Thoracic aorta (tissue), 2 donors: ENCODE measurements at places on chromosomes 7 and 10. TPM values are rescaled to one million over a fixed set of nuclear protein-coding genes. Genes with fewer than 3 reads are reported as not detected.

DNA sequence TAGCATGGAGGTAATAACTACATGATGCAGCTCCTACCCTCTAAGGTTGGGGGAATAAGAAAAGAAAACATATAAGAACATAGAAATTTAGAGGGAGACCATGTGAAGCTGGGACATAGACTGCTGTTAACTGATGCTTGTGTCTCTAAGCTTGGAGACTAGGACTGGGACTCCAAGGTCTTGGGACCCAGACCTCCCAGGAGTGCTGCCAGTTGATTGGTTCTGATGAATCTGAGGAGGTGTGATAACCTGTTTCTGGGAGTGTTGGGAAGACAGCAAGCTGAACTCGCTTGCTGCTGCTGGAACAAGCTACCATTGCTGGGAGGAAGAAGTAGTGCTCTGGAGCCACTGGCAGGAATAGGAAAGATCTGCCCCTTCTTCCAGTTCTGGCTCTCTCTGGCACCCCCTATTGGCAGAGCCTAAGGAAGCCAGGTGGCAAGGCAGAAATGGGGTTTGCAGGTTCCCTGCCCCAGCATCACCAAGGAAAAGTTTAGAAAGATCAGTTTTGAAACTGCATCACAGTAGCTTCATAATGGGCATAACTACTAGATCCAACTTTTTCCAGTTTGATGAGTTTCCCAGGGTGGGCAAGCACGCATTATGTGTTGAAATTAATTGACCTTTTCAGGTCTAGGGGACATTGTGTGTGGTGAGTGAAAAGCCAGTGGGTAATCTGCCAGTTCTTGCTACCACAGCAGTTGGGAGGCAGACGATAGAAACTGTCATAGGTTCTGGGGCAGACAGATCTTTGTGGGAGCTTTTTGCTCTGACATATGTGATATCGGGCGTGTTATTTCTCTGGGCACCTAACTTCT lies 140.7 kb downstream of the SND1 start:
- no peak overlapping the region for H3K27ac ChIP-seq
- peaks cover 3% of the 10 kb centered on the region for H3K4me1 ChIP-seq
- no peak for DNase-seq

DNA sequence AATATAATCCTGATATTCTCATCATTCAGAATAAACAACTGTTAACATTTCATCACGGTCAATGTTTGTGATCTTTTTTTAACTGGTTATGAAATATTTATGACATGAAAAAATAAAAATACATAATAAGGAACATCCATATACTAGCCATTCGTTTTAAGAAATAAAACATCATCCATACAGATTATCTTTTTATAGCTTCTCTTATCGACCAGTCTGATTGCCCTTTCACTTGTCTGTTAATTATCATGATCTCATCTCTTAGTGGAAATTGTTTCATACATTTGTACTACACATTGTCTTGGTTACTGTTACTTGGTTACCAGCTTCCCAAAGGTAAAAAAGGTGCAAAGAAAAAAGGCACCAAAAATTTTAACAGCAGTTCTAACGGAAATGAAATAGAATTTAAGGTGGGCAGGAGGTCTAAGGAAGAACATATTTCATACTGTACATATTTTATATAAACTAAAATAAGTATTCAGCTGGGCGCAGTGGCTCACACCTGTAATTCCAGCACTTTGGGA lies 8.4 kb downstream of the ARHGAP21 start:
- H3K36me3 ChIP-seq, result no peaks in the 10 kb centered on the region
- no peaks in the 10 kb centered on the region for H3K27me3 ChIP-seq
- H3K27ac ChIP-seq, result no peak overlapping the region
- DNase-seq, result no peak

- H3K36me3 ChIP-seq, result no peaks in the 10 kb centered on the region
- DNase-seq, result no peak
- H3K4me1 ChIP-seq, result peaks cover 16% of the 10 kb centered on the region
- no peak overlapping the region for H3K27ac ChIP-seq
- H3K4me3 ChIP-seq, result no peak overlapping the region
These were observed 83.3 kb downstream of the PLXNA4 start for GRCh38 chr7:132492823-132493445.

DNA sequence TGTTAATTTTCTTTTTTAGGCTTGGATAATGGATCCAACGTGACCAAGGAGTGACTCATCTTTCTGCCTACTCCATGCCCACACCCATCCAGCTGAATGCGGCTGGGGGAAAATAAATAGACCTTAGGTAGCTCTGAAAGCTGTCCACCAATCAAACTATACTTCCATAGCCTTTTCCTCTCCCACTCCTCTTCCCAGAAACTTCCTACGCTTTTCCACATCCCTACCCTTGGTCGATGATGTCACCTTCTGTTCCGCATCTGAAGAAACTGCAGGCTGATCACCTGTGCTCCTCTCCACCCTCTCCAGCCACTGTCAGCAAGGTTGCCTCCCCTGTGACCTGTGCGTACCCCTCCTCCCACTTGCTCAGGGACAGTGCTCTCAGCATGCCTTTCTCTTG lies 359.8 kb upstream of the KLF6 start:
- H3K36me3 ChIP-seq, result no peaks in the 10 kb centered on the region
- H3K4me3 ChIP-seq, result no peak overlapping the region
- H3K4me1 ChIP-seq, result no peaks in the 10 kb centered on the region
- H3K27me3 ChIP-seq, result no peaks in the 10 kb centered on the region
- no peak overlapping the region for H3K27ac ChIP-seq

DNA sequence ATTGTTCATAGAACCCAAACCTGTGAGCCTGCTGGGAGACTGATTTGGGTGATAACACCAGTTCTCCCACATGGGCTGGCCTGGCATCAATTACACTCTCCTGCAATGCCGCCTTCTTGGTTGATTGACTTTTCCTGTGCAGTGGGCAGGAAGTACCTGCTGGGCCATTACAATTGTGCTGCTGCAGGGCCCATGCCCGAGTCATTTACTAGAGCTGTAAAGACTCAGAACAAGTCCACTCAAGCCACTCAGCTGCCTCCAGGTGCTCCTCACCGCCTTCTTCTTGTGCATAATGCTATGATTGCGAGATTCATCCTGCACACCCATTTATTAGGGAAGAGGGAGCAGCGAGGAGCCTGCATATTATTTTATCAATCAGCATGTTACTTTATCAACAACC lies 264.0 kb downstream of the TCERG1L start:
- no peak for DNase-seq
- H3K4me1 ChIP-seq, result no peaks in the 10 kb centered on the region
- no peaks in the 10 kb centered on the region for H3K27me3 ChIP-seq
- H3K27ac ChIP-seq, result no peak overlapping the region
- no peak overlapping the region for H3K4me3 ChIP-seq
- no peaks in the 10 kb centered on the region for H3K36me3 ChIP-seq

DNA sequence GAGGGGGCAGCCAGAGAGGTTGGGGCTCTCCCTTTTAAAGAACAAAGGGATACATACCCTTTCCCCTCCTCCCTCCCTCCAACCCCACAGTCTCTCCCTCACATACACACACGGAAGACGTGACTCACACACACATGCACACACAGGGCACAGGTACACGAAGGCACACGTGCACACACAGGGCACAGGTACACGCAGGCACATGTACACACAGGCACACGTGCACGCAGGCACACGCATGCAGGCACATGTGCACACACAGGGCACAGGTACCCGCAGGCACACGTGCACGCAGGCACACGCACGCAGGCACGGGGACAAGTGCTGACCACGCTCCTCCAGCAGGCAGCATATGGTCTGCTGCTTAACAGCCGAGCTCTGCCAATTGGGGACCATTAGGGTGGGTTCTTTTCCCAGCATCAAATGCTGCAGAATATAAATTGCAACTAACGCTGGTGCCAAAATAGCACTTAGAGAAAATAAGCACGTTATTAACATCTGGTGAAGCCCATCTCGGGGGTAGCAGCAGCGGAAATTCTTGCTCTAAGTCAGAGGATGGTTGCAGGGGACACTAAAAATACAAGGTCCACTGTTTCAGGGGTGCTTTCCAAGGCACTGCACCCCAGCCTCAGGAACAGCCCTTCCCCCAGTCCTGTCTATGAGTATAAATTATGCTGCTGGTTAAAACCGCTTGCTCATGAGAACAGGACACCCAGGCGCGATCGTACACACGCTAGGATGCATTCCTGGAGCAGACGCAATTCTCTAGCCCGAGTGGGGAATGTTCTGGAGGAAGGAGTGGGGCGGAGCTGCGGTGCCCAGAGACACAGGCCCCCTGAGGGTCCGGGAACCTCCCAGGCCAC lies 55.2 kb upstream of the TNRC18 start:
- H3K27ac ChIP-seq, result no peak overlapping the region
- DNase-seq, result no peak
- no peaks in the 10 kb centered on the region for H3K36me3 ChIP-seq
- H3K4me3 ChIP-seq, result peak overlapping the region; percentile 66
- H3K4me1 ChIP-seq, result no peaks in the 10 kb centered on the region
- H3K27me3 ChIP-seq, result no peaks in the 10 kb centered on the region

DNA sequence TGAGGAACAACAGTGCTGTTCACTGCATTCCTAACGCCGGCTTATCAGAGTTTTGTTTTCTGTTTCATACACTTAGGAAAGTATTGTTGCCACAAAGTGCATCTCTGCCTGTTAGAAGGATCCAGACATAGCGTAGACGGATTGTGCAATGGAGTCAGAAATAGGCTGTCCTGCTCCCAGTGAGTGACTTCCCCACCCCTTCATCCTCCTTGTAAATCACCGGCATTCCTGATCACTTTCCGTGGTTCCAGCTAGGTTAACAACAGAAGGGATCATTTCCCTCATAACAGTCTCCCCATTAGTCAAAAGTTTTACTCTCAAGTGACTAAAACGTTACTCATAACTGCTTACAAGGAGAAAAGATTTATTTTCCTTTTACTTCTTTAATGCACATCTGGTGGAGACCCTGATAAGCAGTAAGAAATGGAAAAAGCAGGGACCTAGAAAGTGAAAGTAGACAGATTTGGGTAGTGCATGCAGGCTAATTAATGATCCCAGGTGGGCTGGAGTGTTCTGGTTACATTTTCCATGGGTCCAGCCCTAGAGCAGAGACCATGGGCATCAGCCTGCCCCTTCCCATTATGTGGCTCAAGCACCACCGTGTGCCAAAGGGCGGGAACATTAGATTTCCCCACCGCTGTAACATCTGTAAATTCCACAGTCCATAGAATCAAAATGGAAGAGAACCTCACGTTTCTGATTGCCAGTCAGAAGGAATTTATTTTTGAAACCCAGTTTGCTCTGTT lies 395.1 kb upstream of the GALNT17 start:
- peaks cover 65% of the 10 kb centered on the region for H3K4me1 ChIP-seq
- H3K27me3 ChIP-seq, result no peaks in the 10 kb centered on the region
- H3K27ac ChIP-seq, result no peak overlapping the region
- no peaks in the 10 kb centered on the region for H3K36me3 ChIP-seq
- no peak for DNase-seq
- H3K4me3 ChIP-seq, result peak overlapping the region; percentile 51

GRCh38 chr7:166338-167060 lies 25.9 kb upstream of the FAM20C start:
- no peak overlapping the region for H3K4me3 ChIP-seq
- H3K27me3 ChIP-seq, result no peaks in the 10 kb centered on the region
- H3K27ac ChIP-seq, result no peak overlapping the region
- no peak for DNase-seq
- no peaks in the 10 kb centered on the region for H3K36me3 ChIP-seq

GRCh38 chr10:7487528-7487927 lies 76.7 kb upstream of the SFMBT2 start:
- no peaks in the 10 kb centered on the region for H3K36me3 ChIP-seq
- no peak for DNase-seq
- H3K27me3 ChIP-seq, result no peaks in the 10 kb centered on the region

DNA sequence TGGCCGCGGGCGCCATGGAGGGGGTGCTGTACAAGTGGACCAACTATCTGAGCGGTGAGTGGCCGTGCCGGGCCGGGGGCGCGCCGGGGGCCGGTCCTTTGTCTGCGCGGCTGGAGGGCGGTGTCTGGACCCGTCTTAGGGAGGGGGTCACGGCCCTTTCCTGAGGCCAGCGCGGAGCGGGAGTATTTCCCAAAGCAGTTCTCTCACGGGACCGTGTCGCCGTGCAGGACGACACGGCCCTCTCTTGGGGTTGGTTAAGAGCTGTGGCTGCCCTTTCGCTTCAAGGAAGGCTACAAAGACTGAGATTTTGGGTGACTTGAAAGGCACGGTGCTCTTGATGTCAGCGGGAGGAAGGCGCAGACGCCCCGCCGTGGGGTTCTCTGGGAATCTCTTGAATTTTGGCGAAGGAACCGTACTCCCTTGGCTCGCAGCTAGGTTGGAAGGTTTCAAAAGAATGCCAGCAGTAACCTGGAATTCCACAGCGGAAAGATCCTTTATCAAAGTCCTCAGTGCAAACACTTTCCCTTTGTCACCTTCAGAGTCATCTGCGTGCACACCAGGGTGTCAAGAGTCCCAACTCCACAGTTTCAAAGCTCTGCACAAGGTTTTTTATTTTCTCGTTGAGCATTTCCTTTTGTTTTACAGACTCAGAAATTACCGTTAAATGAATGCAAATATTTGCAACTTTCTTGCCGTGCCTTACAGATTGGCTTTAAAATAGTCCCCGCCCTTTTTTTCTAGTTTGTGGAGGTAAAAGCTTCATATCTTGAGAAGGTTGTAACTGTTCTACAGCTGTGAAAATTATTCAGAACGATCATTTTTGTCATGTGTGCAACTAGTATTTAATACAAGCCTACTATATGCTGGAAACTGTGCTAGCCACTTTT lies 780 bp downstream of the PLEKHA8 start:
- no peaks in the 10 kb centered on the region for H3K36me3 ChIP-seq
- H3K27ac ChIP-seq, result peak overlapping the region; percentile 62
- H3K4me3 ChIP-seq, result peak overlapping the region; percentile 95

GRCh38 chr7:150998341-150998740 lies 7.5 kb downstream of the NOS3 start:
- H3K36me3 ChIP-seq, result no peaks in the 10 kb centered on the region
- H3K4me3 ChIP-seq, result no peak overlapping the region
- no peak for DNase-seq
- no peaks in the 10 kb centered on the region for H3K4me1 ChIP-seq

DNA sequence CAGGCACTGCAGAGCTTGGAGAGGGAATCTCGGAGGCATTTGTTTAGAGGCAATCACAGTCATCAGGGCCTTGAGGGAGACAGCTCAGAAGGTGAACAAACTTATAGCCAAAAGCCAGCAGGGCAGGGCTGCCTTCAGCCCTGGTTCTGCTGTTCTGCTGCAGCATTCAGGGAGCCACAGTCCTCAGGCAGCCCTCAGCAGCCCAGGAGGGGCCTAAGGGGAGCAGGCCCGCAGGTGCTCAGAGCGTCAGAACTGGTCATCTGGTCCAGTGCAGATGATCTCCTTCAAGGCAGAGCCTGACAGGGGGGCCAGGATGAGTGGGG lies 84.7 kb downstream of the ARHGAP22 start:
- H3K36me3 ChIP-seq, result no peaks in the 10 kb centered on the region
- no peak for DNase-seq
- H3K4me3 ChIP-seq, result no peak overlapping the region
- peaks cover 4% of the 10 kb centered on the region for H3K4me1 ChIP-seq

GRCh38 chr7:111650456-111650999 lies 88.2 kb upstream of the IMMP2L start:
- no peak overlapping the region for H3K4me3 ChIP-seq
- no peaks in the 10 kb centered on the region for H3K4me1 ChIP-seq
- H3K27me3 ChIP-seq, result no peaks in the 10 kb centered on the region
- no peak for DNase-seq
- H3K36me3 ChIP-seq, result no peaks in the 10 kb centered on the region

ERCC6 gene
- total RNA-seq, result 50.4 TPM

LRRC61 gene
- 10.2 TPM for total RNA-seq
